ENCODE measurements at places on chromosomes 2 and 18.

DNA sequence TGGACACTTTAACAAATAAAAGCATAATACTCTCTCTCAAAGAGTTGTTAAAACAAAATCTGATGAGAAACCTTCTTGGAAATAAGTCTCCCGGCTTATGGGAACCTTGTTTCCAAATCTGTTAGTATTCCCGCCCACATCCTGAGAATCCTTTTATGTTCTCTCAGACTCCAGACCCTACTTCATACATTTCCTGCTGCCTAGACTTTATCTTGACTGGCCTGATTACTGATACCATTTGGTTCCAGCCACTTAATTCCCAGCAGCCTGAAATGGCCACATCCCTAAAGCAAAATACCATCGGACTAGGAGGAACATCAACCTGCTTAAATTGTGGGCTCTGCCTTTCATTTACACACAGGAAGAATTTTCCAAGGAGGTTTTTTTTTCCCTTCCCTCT, 79.1 kb upstream of the CYP1B1 start:
- no peak for DNase-seq

DNA sequence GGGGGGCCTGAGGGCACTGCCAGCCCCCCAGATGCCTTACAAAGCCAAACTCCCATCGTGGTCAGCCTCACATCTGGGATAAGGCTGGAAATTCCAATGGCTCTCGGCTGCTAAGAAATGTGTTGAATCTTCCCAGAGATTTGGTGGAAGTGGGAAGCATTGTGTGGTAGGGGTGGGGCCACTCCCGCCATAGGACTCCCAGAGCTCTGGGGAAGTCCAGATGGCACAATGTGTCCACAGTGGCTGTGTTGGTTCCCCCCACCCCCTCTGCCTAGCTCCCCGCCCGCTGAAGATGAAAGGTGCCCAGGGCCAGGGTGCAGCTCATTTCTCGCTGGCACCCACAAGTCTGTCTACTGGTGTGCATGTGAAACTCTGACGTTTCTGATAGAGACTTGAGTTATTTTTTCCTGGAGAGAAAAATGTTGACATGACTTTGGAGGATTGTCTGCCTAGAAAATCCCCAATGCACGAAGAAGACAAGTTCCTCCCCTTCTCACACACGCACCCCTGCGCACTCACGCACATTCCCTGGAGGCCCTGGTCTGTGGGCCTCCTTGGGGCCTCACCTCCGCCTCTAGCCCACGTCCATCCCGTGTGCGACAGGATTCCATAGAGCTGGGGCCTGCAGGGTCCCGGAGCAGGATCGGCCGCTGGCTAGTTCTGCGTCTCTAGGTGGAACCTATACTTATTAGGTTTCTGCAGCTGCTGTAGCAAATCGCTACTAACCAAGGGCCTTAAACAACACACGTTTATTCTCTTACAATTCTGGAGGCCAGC, 199.1 kb downstream of the ZFP36L2 start:
- no peak for DNase-seq

- no peak for DNase-seq
These were observed 20.8 kb upstream of the GCG start for GRCh38 chr2:162172802-162173370.

DNA sequence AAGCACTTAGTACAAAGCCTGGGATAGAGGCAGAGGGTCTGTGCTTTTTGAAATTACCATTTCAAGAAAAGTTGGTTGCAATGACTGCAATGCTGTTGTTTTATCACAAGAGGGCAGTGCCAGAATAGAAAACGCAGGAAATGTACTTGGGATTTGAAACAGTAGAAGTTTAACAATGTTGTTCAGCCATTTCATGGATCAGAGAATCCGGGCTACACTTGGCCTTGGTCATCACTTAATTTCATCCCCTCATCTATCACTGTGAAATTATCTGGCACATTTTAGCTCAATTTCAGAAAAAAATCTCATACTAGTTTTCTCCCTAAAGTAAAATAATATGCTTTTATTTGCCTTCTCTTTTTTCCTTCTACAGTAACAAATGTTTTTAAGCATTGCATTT, 70.8 kb downstream of the RAPGEF4 start:
- DNase-seq = no peak

- no peak for DNase-seq
These were observed 2.0 kb upstream of the MCFD2 start for GRCh38 chr2:46917628-46918027.

DNA sequence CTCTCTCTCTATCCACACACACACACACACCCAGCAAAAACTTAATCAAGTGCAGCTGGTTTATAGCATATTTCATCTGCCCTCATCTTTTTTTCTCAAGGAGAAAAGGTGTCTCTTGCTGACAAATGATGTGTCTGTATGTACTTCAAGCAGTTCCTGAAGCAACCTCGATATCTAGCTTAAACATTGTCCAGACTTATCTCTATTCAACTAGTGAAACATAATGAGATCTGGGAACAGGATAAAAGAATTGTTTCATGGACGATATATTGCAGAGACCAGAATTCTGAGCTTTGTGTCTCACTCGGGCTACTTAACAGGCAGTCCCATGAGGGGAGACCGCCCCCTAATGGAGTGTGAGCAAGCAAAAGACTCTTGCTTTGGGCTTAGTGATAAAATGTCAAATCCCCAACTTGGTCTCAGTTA, 929.2 kb upstream of the SOX11 start:
- no peak for DNase-seq

DNA sequence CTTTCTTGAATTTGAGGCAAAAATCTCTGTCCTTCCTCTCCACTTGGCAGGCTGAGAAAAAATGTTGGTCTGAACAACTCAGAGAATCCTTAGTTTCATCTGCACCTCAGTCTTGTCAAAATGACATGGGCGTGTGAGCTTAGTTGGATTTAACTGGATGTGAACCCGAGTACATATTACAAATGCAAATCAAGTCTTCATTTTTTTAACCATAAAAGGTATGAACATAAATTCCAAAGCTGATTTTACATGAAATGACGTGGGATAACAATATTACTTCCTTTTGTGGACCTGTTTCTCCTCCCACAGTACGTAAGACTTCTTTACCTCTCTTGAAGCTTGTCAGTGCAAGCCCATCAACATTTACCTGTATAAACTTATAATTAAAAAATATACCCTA, 32.6 kb upstream of the RND3 start:
- DNase-seq = no peak
